ENCODE measurements at places on chromosomes 16 and 17.

DNA sequence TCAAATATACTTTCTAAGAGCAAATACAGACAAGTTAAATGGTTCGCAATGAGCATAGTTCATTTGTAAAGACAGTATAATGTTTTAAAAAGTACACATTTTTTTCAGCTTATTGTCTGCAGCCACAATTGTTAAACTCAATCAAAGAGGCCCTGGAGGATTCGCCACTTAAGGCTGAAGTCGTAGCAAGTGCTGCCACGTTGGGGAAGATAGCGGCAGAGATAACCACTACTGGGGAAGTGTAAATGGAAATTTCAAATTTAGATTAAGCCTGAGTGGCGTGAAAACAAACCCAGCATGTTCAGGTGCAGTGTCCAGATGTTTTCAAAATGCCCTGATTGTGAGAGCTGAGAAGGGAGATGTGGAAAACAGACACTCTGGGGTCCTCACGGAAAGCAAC, 8.4 kb downstream of the PMP22 start:
- no peak for DNase-seq
- no peaks in the 10 kb centered on the region for H3K36me3 ChIP-seq
- H3K27me3 ChIP-seq, result peaks cover 8% of the 10 kb centered on the region
- peaks cover 21% of the 10 kb centered on the region for H3K4me1 ChIP-seq

DNA sequence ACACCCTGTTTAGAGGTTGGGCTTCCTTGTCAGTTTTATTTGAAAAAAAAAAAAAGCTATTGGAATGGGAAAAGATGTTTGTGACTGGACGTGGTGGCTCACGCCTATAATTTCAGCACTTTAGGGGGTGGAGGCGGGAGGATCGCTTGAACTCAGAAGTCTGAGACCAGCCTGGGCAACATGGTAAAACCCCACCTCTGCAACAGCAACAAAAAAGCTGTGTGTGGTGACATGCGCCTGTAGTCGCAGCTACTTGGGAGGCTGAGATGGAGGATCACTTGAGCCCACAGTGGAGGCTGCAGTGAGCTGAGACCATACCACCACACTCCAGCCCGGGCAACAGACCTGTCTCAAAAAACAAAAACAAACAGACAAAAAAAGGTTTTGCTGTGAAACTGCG, 66.1 kb upstream of the SIAH1 start:
- DNase-seq, result no peak
- H3K36me3 ChIP-seq, result no peaks in the 10 kb centered on the region
- no peaks in the 10 kb centered on the region for H3K27me3 ChIP-seq
- no peak overlapping the region for H3K4me3 ChIP-seq

DNA sequence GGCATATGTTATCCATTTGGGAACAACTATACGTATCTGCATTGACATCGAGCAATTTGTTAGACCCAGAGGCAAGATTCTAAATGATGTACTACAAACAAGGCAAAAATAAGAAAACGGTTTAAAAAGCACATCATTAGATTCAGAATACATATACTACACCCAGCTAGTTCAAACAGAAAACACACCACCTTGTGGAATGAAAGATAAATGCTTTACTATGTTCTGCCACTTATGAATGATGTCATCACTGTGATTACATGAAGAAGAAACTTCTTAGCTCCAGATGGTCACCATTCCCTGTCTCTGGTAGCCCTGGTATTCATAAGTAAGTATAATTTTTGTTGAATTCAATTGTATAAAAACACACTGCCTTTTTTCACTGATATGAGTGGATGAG, 7.8 kb downstream of the NACA2 start:
- no peak overlapping the region for H3K4me3 ChIP-seq
- H3K27me3 ChIP-seq, result no peaks in the 10 kb centered on the region
- no peak overlapping the region for H3K27ac ChIP-seq
- no peaks in the 10 kb centered on the region for H3K36me3 ChIP-seq
- DNase-seq, result no peak

DNA sequence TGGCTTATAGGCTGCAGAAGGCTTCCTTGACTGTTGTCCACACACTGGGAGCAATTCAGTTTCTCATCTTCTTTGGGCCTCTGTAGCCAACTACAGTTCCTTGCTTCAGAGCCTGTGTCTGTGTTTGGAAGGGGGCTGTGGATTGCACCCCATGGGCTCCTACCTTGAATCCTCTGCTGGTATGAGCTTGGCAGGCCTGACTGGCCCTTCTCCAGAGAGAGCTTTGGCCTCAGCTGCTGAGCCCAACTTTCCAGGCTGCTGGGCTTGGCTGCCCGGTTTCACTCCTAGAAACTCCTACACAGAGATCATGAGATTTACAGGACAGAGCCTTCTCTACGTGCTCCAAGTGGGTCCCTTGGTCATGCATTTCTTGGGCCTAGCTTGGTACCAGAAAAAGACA, 354.4 kb downstream of the SNX29 start:
- no peaks in the 10 kb centered on the region for H3K36me3 ChIP-seq
- no peak for DNase-seq
- no peak overlapping the region for H3K4me3 ChIP-seq
- no peak overlapping the region for H3K27ac ChIP-seq

DNA sequence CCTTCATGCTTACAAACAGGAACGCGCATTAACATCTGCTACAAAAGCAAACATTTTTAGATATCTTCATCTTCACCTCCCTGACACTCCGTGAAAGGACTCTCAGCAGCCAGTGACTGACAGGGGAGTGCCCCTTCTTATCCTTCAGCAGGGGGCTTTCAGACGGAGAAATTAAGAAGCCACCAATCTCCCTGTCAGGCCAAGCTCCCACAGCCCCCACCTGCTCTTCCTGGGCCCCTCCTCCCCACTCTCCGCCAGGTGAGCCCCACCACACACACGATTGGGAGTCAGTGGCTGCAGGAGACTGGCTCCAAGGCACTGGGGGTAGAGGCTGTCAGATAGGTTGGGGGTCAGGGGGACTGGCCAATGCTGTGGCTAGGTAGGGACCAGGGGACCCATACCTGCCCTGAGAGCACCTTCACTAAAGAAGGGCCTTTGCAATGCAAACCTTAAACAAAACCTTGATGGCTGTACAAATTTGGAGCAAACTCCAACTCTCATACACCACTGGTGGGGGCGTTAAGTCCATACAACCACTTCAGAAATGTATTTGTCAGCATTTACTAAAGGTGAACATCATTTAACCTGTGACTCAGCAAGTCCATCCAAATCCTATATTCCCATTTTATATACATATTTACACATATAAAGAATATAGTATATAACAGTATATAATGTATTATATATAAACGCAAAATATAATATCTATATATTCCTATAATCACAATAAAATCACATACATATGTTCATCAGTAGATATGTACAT, 232.2 kb downstream of the ZNF423 start:
- no peaks in the 10 kb centered on the region for H3K36me3 ChIP-seq
- no peaks in the 10 kb centered on the region for H3K4me1 ChIP-seq

DNA sequence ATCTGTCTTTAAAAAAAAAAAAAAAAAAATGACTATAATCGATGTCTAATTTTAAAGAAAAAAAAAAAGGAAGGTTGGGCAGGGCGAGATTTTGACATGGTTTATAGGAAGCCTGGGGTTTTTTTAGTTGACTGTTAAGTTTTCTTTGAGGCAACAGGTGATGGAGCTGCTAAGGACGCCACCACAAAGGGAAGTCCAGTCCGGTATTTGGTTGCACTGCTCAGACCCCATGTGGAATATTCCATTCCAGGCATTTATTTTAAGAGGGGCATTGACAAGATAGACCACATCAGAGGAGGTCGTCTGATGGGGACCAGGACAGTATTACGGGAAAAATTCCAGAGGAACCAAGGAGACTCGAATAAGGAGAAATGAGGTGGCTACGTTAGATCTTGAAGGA, 168.4 kb downstream of the CCDC182 start:
- no peak overlapping the region for H3K4me3 ChIP-seq
- H3K36me3 ChIP-seq, result no peaks in the 10 kb centered on the region
- no peak for DNase-seq
- no peak overlapping the region for H3K27ac ChIP-seq

- H3K4me1 ChIP-seq, result peaks cover 48% of the 10 kb centered on the region
- peaks cover 7% of the 10 kb centered on the region for H3K36me3 ChIP-seq
- H3K27ac ChIP-seq, result peak overlapping the region; percentile 98
- H3K27me3 ChIP-seq, result no peaks in the 10 kb centered on the region
These were observed 690 bp downstream of the NDE1 start for GRCh38 chr16:15650698-15651171.

- H3K27ac ChIP-seq, result no peak overlapping the region
- H3K27me3 ChIP-seq, result no peaks in the 10 kb centered on the region
- no peak overlapping the region for H3K4me3 ChIP-seq
- no peak for DNase-seq
- H3K36me3 ChIP-seq, result no peaks in the 10 kb centered on the region
These were observed 276.7 kb downstream of the FTO start for GRCh38 chr16:53980675-53981074.

DNA sequence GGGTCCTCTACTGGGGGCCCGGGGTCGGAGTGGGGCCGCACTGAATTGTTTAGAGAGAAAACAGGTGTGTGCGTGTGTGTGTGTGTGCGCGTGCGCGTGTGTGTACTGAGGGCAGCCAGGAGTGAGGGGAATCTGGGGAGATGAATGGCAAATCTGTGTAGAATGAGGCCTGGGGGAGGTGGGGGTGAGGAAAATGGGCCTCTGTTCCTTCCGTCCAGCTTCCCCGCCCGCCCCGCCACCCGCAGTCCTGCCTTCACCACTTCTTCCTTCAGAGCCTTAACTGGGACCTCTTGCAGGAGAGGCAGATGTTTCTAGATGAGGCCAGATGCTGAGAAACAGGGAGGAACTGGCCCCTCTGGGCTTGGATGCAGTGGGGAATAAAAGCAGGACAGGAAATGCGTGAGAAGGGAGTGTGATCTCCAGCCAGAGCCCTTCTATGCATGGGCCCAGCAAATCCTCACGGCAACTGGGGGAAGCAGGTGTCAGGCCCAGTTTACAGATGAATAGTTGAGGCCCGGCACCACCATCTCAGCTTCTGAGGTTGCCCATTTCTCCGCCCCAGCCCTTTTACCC, 29.7 kb upstream of the NGFR start:
- H3K4me3 ChIP-seq, result no peak overlapping the region
- peaks cover 6% of the 10 kb centered on the region for H3K27me3 ChIP-seq
- peaks cover 4% of the 10 kb centered on the region for H3K4me1 ChIP-seq
- H3K36me3 ChIP-seq, result no peaks in the 10 kb centered on the region
- DNase-seq, result no peak
- H3K27ac ChIP-seq, result no peak overlapping the region

DNA sequence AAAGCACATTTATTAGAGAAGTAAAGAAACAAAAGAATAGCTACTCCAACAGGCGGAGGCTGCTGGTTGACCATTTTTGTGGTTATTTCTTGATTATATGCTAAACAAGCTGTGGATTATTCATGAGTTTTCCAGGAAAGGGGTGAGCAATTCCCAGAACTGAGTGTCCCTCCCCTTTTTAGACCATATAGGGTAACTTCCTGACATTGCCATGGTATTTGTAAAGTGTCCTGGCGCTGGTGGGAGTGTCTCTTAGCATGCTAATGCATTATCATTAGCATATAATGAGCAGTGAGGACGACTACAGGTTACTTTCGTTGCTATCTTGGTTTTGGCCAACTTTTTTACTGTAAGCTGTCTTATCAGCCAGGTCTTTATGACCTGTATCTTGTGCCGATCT, 12.2 kb upstream of the HS3ST4 start:
- DNase-seq, result no peak
- H3K27ac ChIP-seq, result no peak overlapping the region
- H3K4me1 ChIP-seq, result no peaks in the 10 kb centered on the region
- no peaks in the 10 kb centered on the region for H3K27me3 ChIP-seq
- no peaks in the 10 kb centered on the region for H3K36me3 ChIP-seq

DNA sequence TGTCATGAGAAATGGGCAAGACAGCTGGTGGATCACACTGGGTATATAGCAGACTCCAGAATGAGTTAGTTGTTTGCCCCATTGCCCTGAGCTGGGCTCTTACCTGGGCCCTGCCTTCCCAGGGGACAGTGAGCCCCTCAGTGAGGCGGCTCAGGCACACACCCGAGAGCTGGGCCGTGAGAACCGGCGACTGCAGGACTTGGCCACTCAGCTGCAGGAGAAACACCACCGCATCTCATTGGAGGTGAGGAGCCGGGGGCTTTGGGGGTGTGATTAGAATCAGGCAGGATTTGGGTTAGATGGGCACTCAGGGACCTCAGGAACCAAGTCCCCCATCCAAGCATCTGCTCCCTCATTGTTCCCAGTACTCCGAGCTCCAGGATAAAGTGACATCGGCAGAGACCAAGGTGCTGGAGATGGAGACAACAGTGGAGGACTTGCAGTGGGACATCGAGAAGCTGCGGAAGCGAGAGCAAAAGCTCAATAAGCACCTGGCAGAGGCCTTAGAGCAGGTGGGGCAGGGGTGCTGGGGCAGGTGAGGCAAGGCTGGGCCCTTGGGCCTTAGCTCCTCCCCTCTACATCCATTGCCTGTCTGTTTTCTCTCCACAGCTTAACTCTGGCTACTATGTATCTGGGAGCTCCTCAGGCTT, 2.8 kb downstream of the RNF40 start:
- H3K4me3 ChIP-seq, result no peak overlapping the region
- peaks cover 30% of the 10 kb centered on the region for H3K4me1 ChIP-seq
- H3K36me3 ChIP-seq, result peaks cover 69% of the 10 kb centered on the region
- DNase-seq, result no peak
- no peaks in the 10 kb centered on the region for H3K27me3 ChIP-seq
- no peak overlapping the region for H3K27ac ChIP-seq

DNA sequence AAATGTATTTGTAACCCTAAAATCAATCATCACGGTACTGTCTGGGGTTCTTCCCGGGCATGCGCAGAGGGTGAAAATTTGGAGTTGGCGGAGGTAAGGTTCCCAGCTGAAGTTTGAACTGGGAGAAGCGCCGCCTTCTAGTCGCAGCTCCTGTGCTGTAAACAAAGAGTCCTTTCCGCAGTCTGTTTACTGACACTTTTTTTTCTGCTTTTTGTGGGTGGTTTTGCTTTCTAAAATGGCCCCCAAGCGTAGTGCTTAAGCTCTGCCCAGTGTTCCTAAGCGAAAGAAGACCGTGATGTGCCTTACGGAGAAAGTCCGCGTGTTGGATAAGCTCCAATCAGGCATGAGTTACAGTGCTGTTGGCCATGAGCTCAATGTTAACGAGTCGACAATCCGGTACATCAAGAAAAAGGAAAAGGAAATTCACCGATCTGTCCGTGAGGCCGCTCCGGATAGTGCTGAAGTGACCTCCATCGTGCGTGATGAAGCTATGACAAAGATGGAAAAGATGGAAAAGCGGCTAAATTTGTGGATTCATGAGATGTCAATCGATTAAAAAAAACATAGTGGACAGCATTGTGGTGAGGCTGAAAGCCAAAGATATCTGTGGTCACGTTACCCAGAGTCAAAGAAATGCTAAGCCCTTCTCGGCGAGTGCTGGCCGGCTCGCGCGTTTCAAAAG, 570 bp upstream of the CFDP1 start:
- peak overlapping the region; percentile 90 for H3K4me3 ChIP-seq
- H3K27ac ChIP-seq, result peak overlapping the region; percentile 96
- H3K4me1 ChIP-seq, result peaks cover 30% of the 10 kb centered on the region
- peak; percentile 90 for DNase-seq
- no peaks in the 10 kb centered on the region for H3K27me3 ChIP-seq
- no peaks in the 10 kb centered on the region for H3K36me3 ChIP-seq

- no peak overlapping the region for H3K4me3 ChIP-seq
- H3K27ac ChIP-seq, result no peak overlapping the region
- no peaks in the 10 kb centered on the region for H3K27me3 ChIP-seq
- H3K36me3 ChIP-seq, result no peaks in the 10 kb centered on the region
- no peaks in the 10 kb centered on the region for H3K4me1 ChIP-seq
- DNase-seq, result no peak
These were observed 79.5 kb downstream of the CDK5R1 start for GRCh38 chr17:32566303-32566702.

GRCh38 chr17:44627513-44628242, 28.6 kb upstream of the MEIOC start:
- no peak overlapping the region for H3K27ac ChIP-seq
- H3K36me3 ChIP-seq, result no peaks in the 10 kb centered on the region
- H3K4me1 ChIP-seq, result no peaks in the 10 kb centered on the region
- no peak overlapping the region for H3K4me3 ChIP-seq

All from CD4-positive, alpha-beta memory T cell (primary cell).